ENCODE measurements at places on chromosomes 3 and 15.

GRCh38 chr3:197266331-197266730 lies 32.1 kb downstream of the DLG1 start:
- no peak for DNase-seq

GRCh38 chr3:20013396-20013795 lies 1.3 kb upstream of the PP2D1 start:
- DNase-seq = no peak

- DNase-seq = no peak
Measured at GRCh38 chr3:159832024-159832423, 156.6 kb upstream of the IL12A start.

DNA sequence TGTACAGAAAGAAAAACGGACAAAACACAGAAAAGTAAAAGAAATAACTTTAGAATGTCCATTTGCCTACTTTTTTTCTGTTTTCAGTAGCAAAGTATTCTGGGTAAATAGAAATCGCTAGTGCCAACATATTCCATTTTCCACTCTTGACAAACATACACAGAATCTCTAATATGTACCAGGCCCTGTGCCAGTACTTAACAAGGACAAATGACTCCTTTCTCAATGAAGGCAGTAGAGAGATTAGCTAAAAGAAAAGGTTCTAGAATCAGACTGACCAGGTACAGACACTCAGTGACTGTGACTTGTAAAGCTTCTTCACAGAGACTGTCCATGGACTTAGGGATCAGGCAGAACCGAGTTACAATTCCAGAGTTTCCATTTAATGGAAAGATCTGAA lies 165.8 kb upstream of the STAC start:
- DNase-seq = no peak

DNA sequence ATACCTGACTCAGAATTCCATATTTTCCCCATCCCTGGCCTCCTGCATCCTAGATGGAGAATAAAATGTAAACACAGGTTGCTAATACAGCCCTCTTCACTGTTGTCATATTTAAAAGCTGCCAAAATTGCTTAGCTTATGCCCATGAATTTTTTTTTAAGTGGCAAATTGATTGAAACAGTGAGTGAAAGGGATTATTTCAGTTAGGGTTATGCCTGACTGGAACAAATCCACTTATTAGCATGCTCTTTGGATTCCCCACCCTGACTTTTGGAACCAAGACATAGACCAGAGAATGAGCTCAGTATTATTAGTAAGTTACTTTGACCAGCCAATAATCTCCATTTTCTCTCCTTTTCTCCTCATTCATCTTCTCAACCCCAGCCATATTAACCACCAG lies 244.7 kb downstream of the FEZF2 start:
- DNase-seq = no peak

DNA sequence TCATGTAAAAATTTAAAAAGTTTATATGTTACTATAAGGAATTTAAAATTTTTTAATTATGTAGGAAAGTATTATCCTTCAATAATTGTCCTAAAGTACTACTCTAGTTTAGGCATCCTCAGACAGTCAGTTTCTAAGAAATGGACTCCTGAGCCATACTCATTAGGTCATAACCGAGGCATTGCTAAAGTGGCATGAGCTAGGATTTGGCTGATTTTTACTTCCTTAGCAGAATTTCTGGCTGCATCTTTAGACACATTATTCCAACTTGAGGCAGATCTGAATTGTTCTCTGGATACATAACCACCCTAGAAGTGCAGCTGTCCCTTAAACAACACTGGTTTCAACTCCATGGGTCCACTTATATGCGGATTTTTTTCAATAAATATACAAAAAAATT lies 38.3 kb downstream of the IFT57 start:
- no peak for DNase-seq

GRCh38 chr3:61381745-61382392 lies 130.6 kb upstream of the FHIT start:
- DNase-seq = no peak

GRCh38 chr3:148711981-148712666 lies 14.4 kb downstream of the AGTR1 start:
- no peak for DNase-seq

GRCh38 chr15:35535365-35535916 lies 10.5 kb downstream of the DPH6 start:
- no peak for DNase-seq

- DNase-seq = no peak
Measured at GRCh38 chr3:123816673-123817207, 67.4 kb downstream of the MYLK start.

GRCh38 chr3:123672429-123673146 lies 87.7 kb upstream of the HACD2 start:
- DNase-seq = no peak

DNA sequence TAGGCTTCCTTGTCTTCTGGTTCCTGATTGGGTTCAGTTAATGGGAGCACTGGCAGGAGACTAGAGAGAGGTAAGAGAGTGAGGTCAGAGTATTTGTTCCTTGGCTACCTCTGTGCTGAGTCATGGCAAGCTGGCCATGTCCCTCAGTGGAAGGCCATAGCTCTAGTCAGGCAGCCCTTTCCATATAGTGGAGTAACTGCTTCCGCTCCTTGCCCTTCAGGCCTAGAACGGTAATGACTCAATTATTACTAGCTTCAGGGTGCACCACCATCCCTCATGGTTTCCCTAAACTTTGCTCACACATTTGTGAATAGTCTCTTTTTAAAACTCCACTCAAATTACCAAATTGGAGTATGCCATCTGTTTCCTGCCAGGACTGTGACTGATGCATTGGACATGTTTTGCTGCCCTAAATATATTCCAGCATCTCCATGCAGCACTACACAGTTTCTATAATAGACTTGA lies 10.5 kb upstream of the ANO10 start:
- no peak for DNase-seq

- peak; percentile 25 for DNase-seq
Measured at GRCh38 chr3:53044711-53045517, 959 bp downstream of the SFMBT1 start.

DNA sequence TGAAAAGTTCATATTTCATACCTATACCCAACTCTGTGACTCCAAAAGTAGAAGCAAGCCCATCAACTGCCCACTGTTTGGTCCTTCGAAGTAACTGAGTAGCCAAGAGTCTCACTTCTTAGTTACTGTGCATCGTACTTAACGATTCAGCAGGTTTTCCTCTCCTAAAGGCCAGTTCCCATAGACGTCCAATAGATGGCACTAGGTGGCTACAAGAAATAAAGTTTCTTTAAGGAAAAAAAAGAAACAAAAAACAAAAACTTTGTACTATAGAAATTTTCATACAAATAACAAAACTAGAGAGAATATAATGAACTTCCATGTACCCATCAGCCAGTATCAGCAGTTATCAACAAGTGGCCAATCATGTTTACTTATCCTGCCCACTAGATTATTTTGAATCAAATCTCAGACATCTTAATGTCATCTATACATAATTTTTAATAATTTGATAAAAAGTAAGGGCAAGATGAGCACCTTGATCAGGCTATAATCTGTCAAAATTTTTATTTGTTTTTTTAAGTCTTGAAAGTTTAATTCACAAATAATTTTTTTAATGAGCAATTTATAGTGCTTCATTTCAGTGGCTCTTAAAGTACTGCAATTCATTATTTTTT lies 63.8 kb upstream of the ACP3 start:
- DNase-seq = no peak

All from activated CD8-positive, alpha-beta memory T cell treated with anti-CD3 and anti-CD28 coated beads for 1 hour (primary cell).